ENCODE measurements at places on chromosomes 7 and 10.

GRCh38 chr10:79249186-79250121 lies 97.8 kb upstream of the PPIF start:
- DNase-seq: no peak

- no peak for DNase-seq
These were observed 214.1 kb downstream of the TMEM178B start for GRCh38 chr7:141287936-141288335.

- no peak for DNase-seq
These were observed 5.3 kb downstream of the POLR2J start for GRCh38 chr7:102473271-102473991.

GRCh38 chr7:24341691-24342413 lies 57.9 kb downstream of the NPY start:
- no peak for DNase-seq

- no peak for DNase-seq
These were observed 429.7 kb downstream of the EXOC4 start for GRCh38 chr7:133682364-133683181.

DNA sequence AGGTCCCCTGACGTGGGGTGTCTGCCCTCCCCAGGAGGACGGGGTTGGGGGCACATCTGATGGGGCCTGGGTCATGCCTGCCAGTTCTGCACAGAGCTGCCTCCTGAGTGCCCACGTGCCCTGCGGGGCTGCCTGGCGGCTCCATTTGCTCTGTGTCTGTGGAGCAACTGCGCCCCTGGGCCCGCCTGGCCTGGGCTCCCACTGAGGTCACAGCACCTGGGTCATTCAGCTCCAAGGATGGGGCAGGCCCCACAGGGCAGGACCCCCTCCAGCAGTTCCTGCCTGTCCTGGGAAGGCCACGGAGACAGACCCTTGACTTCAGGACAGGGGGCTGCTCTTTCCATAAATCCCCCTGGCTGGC lies 590.6 kb downstream of the PTPRN2 start:
- no peak for DNase-seq

All from inflammatory macrophage treated with lipopolysaccharide for 1 hour (primary cell).